ENCODE measurements at places on chromosomes 5 and 9.

DNA sequence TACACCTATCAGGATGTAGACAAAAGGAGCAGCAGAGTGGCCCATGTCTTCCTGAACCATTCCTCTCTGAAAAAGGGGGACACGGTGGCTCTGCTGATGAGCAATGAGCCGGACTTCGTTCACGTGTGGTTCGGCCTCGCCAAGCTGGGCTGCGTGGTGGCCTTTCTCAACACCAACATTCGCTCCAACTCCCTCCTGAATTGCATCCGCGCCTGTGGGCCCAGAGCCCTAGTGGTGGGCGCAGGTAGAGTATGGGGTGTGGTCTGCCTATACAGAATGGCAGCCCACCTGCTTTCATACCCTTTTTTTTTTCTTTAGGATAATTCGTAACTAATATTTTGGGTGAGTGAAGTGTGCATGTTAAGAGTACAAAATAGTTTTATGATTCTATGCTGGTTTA lies 1.1 kb downstream of the SLC27A6 start:
- no peak for DNase-seq

DNA sequence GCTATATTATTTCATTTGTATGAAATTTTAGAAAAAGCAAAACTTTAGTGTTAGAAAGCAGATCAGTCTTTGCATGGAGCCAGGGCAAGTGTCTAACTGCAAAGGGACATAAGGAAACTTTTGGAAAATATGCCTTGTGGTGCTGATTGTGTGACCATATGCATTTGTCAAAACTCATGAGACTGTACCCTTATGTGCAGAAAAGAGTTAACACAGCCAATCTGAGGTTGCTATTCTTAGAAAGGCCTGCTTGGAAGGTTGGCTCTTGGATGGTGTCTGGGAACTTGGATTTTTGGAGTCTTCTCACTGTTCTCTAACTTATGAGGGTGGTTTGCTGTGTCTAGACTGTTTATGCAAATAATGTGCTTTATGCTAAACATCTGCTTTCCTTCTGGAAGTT lies 76.6 kb downstream of the SNX18 start:
- DNase-seq = no peak

DNA sequence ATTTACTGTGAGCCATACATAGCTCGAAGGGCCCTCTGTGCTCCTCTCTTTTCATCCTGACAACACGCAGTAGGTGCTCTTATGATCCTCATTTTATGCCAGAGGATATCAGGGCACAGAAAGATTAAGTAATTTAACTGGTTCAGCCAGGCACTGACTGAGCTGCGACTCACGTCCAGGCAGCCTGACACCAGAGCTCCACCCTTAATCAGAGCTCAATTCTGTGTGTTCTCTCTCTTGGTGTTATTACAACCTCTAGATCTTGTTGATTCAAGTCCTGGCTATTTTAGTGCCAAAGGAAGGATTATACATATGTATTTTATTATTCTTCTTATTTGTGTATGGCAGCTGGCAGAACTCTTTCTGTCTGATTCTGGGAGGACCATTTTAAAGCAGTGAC lies 59.7 kb downstream of the OSMR start:
- DNase-seq = no peak

DNA sequence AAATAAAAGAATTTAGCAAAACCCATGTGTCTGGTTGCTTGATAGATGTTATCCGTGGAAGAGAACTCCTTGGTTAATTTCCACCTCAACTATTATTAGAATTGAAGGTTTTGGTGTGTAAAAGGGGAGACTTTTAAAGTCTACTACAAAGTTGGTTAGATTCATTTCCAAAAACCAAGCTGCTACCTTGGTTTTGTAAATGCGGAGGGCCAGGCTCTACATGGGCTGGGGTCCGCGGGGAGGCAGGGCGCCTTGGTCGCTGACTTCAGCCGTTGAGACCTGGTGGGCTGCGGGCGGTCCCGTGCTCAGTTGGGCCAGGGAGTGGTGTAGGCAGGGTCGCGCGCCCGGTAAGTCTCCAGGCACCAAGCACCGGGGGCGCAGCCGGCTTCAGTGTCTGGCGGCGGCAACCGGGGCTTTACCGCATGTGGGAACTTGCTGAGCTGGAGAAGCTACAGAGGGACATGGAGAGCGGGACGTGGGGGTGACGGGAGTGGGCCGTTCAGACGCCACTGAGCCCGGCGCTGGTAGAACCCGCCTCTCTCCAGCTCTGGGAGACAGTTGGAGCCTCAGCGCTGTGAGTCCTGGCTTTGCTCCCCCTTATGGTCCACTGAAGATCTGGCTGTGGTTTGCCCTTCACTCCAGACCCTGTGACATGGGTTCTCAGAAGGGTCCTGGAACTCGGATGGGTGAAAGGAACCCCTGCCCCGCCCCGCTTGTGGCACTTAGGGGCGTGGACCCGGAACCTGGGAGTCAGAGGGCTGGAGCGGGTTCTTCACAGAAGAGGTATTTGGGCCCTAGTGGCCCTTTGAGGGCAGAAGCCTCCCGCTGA lies 11.8 kb downstream of the NR2F1 start:
- peak; percentile 47 for DNase-seq

GRCh38 chr9:35518225-35518821 lies 28.4 kb downstream of the RUSC2 start:
- DNase-seq = no peak

DNA sequence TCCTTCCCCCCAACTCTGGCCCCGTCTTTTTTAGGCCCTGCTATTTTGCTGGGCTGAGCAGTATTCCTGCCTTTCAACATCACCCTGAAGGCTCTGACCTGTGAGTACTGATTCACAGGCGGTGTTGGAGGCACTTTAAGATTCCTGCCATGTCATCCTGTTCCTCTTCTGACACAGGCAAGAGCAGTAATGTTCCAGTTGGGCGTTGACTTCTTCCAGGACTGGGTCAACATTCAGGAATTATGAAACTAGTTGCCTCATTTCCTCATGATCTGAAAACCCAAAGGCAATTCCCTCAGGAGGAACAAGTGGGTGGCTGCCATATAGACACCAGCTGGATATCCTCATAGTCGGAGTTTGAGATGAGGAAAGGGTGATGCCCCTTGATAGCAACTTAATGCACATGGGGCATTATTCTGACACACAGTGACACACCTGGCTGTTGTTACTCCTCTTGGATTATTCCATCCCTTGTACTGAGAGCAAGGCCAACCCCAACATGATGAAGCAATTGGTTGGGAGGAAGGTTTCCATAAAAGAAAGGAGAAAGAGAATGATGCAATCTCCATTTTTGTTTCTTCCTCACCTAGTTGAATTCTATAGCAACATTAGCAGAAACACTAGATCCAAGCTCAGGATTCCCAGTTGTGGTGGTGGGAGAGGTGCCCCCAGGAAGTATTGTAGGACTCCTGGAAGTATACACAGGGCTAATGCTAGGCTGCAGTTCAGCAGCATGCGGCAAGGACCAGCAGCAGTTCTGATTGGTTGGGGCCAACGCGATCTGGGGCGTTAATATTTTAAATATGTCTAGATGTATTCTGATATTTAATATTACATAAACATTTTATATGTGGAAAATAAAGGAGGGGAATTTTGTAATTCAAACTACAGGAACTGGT lies 19.6 kb upstream of the GLRX start:
- DNase-seq = peak; percentile 66

- DNase-seq = no peak
Observed at GRCh38 chr9:90442723-90443122, 199.9 kb downstream of the DIRAS2 start.

- DNase-seq = no peak
Observed at GRCh38 chr9:27412963-27413362, 111.1 kb upstream of the IFNK start.

DNA sequence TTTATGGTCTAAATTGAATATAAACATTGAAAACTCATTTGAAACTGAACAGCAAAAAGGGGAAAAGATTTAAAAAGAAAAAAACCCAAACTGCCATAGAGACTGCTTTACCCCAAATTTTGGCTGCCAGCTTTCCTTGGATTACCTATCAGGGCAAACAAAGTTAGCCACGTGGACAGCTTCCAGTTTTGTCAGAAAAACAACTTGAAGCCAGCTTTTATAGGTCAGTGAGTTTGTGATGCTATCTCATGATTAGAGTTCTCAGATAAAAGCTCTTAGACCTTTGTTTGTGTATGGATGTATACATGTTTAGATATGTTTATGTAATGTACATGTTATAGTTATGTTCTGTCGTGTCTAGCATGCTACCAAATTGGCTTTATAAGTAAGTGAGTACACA lies 16.1 kb downstream of the FBP2 start:
- DNase-seq = no peak

GRCh38 chr9:33329979-33330378 lies 39.7 kb downstream of the NFX1 start:
- DNase-seq = no peak

- DNase-seq = no peak
Observed at GRCh38 chr9:130327070-130327780, 61.7 kb downstream of the HMCN2 start.

DNA sequence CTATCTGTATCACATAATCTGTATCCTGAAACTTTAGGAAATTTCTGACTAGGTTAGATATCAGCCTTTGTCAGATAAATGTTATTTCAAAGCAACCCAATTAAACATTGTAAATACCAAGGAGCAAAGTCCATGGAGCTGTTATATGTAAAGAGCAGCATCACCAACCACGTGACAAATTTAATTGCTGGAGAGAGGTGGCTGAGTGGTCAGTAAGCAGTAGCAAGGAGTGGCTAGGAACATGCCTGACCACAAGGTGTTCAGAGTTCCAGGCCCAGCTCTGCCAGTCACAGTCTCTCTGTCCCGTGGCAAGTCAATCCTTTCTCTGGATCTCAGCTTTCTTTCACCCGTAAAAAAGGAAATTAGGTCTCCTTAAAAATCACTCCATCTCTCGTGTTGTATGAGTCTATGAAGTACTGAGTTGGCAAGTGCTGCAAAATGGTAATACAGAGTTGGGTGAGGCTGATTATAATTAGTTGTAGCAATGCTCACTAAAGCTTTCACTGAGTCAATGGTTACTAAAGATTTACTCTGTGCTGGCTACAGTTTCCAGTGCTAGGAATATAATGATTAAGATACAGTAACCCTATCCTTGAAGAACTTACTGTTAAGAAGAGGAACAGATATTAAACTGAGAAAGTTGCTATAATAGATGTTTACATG lies 166.1 kb downstream of the GNAQ start:
- peak; percentile 76 for DNase-seq

- no peak for DNase-seq
Observed at GRCh38 chr9:120655005-120655622, 59.2 kb downstream of the MEGF9 start.

GRCh38 chr5:19853616-19854240 lies 134.3 kb downstream of the CDH18 start:
- no peak for DNase-seq

DNA sequence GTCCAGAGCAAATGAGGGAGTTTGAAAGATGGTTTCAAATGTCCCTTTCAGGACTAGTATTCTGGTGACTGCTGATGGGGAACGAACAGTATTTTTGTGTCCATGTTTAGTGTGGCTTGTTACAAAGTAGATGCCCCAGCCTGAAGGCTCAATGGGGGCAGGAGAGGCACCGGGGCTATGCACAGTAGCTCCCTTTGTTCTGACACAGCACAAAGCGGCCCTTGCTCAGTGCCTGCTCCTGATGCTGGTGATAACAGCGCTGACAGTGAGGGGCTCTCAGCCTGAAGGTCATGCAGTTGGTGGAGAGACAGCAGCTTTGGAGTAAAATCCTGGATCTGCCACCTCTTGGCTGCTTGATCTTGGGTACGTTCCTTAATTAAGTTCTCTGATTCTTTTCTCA lies 188.9 kb downstream of the SLIT3 start:
- no peak for DNase-seq

DNA sequence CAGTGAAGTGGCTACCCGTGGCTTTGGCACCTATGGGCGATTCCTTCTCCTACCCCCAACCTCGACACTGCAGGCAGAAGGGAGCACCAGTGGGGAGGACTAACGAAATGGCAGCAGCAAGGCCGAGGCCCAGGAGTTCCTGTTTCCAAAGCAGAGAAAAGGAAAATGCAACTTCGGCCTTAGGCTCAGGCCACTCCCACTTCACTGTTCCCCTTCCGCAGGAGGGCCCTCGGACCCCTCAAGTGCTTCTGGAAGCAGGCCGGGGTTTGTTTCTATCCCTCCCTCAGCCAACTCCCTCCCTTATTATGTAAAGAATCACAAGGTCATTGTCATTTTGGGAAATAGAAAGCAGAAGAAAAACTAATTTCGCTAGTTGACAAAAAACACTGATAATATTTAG lies 36.4 kb upstream of the NKX2-5 start:
- no peak for DNase-seq

DNA sequence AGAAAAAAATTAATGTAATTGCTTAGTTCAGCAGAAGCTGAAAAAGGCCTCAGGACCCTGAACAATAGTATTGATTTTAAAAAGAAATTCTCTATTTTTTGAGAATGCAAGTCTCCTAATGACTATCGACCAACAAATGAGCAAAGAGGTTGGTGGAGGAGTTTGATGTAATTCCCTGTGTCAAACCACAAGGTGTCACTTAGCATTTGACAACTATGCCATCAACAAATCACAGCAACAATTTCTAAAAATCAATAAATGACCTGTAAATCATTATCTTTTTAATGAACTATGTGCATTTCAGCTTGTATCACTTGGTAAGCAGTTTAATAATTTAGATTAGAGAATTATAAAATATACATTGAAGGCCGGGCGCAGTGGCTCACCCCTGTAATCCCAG lies 133.7 kb downstream of the PRELID2 start:
- no peak for DNase-seq

DNA sequence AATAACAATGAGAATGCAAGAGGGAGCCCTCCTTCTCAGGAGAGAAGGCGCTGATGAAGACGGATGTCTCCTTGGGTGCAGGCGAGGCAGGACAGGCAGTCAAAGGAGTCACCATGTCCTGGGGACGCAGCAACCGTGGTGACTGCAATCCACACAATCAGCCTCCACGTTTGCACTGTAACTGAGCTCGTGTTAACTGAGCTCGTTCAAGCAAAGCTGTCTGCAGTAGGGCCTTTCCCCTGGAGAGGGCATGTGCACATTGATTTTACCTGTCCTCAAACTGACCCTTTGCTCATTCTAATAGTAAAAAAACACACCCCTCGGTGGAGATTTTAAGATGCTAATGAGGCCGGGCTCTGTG lies 2.8 kb downstream of the SARDH start:
- DNase-seq = no peak

GRCh38 chr5:23507278-23507685 lies at the start of gene PRDM9:
Gene PRDM9 (plus strand): TSS chr5:23507609. CDS start chr5:23509034, 1,425 bp downstream.
- peak; percentile 62 for DNase-seq

Measured in mucosa of descending colon (tissue), 3 donors.